ENCODE measurements at places on chromosomes 2 and 18.

GRCh38 chr18:63894106-63894772 is 6.7 kb downstream of the SERPINB2 start:
- DNase-seq = no peak

GRCh38 chr2:202758604-202759003 is 113.0 kb downstream of the ICA1L start:
- no peak for DNase-seq

DNA sequence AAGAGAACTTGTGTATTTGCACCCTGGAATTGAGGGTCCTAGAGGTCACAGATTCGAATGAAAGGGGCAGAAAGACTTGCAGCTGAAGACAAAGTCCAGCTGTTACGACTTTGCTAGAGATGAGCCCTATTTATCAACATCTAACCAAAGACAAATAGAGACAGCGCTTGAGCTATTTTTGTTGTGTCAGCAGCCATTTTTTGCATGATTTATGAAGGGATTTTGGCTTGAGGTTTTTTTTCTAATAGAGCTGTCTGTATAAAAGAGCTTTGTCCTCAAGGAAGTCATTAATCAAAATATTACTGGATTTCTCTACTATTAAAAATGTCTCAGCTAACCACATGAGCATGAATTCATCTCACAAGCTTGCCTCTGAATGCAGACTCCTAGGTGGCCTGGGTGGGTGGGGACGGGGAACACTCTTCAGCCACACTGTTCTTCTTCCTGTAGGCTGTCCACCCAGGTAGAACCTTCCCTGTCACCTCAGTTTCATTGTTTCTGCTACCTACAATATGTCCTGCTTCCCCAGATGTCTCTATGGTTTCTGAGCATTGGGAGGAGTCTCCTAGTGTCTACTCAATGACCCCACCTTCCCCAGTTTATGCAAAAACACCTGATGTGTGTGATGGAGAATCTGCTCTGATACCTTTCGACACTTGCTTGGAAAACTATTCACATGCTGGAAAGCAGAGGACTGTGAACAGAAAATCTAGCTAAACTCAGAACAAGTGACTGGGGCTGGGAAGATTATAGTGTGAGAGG is 7.2 kb upstream of the CD226 start:
- DNase-seq = no peak

GRCh38 chr2:83594241-83595120 is 864.6 kb downstream of the SUCLG1 start:
- DNase-seq = no peak

DNA sequence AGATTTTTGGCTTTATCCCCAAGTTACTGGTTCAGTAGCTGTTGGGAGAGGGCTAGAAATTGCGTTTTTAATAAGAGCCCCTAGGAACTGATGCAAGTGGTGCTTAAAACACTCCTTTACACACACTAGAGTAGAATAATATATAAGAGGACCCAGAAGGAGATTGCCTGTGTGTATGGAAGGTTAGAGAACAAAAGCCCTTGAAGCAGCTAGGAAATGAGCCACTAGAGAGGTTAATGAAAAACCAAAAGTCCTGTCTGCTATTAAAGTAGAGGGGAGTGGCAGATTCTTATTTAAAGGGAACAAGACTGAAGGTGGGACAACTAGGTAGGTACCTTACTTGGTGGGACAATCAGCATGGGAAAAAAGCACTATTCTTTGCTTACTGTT is 14.4 kb upstream of the SLC39A10 start:
- no peak for DNase-seq

DNA sequence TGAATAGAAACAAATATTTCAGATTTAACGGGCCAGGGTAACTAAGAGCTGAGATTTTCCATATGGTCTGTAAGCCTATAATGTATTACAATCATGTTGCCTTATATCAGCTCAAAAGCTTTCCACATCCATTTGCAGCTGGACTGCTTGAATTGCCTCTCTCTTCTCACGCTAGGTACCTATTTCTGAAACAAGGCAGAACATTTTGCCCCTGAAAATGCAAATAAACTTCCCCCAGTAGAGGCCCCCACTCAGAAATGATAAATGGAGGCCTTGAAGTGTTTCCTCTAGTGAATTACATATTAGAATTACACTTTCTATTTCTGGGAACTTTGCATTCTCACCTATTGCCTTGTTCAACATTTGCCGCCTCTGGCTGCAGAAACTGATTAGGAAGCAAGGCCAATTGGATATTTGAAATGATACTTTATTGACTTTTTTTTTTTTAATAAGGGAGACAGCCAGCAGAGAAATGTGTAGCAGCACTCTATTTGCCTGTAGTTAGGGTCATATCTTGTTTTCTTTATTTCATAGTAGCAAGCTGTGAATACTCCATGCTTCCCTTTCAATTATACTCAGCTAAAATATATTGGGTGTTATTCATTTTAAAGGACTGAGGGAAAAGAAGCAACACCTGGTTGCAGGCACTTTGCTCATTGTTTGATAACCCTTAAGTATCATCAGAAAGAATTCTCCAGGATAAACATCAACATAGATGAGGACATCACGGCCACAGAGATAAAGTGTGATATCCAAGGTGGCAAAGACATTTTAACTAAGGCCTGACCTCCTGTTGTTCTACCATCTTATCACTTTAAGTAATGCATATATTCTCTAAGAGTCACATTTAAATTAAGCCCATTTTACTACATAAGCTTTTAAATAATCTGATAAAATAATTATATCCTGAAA is 505.5 kb downstream of the LRRTM4 start:
- no peak for DNase-seq

DNA sequence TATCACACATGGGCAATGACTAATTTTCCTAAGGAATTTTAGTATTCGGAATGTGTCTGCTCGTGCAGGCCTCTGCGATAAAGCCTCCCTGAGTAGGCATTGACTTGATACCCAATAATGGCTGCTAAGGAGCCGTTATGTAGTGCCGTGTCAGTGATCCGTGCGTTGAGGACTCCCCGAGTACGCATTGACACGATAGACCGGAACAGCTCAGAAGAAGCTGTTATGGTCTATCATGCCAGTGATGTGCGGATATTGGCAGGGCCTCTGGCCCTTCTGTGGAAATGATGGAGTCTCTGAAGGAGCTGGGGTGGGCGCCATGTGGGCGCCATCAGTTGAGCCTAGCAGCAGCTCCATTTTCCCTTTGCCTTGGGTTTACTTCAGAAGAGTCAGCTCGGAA is 29.1 kb downstream of the ZEB2 start:
- DNase-seq = no peak

DNA sequence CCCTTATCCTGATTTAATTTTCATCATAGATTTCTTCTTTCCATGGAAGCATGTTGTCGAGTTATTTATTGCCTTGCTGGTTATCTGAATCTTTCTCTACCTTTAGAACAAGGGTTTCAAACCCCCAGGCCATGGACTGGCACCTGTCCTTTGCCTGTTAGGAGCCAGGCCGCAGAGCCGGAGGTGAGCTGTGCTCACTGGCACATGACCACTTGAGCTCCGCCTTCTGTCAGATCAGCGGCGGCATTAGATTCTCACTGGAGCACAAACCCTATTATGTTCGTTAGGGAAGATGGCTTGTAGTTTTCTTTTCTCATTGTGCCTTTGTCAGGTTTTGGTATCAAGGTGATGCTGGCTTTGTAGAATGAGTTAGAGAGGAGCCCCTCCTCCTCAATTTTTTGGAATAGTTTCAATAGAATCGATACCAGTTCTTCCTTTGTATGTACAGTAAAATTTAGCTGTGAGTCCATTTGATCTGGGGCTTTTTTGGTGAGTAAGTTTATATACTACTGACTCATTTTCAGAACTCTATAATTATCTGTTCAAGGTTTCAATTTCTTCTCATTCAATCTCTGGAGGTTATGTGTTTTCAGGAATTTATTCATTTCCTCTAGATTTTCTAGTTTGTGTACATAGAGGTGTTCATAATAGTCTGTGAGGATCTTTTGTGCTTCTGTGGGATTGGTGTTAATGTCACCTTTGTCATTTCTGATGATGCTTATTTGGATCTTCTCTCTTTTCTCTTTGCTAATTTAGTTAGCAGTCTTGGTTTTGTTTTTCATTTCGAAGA is 668.0 kb upstream of the FAM98A start:
- DNase-seq = no peak

GRCh38 chr18:59629894-59630293 is 67.3 kb downstream of the CCBE1 start:
- no peak for DNase-seq

DNA sequence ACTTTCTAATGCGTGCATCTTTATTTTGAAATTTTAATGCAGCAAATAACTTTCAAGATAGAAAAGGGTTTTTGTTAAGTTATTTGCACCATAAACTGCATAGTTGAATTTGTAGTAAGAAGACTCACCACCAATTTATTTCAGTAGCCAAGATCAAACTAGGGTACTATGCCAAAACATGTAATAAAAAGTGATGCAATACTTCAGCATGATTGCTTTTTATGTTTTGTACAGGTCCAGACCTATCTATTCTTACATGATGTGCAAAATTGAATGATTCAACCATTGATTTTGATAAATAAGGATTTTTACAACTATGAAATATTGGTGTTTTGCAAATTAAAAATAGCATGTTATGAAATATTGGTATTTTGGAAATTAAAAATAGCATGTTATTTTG is 26.7 kb downstream of the AGPS start:
- DNase-seq = no peak

DNA sequence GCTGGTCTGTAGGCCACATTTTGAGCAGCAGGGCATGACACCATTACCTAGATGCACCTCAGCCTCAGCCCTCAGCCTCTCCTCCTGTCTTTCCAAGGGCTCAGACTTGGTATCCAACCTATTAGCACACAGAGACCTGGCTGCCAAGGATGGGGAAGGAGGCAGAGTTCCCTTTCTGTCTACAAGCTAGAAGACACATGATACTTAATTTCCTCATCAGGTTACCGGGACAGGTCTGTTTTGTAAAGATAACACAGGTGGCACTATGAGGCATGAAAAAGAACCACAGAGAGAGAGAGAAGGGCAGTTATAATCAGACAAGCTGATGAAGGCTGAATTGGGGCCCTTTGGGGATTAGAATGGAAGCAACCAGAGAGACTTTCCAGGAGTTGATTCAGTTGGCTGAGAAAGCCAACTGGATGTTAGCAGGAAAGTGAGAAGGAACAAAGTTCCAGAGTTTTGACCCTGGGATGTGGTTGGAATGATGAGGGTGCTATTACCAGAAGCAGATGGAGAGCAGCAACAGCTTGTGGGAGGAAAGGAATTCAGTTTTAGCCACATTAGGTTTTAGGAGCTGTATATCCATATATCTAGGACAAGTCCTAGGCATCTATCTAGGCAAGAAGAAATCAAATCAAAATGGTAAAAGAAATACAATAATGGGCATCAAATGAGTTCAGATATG is 46.0 kb upstream of the RMND5A start:
- no peak for DNase-seq

GRCh38 chr2:25378731-25379490 is 37.2 kb upstream of the DNMT3A start:
- DNase-seq = no peak

GRCh38 chr2:239927424-239927981 is 97.6 kb downstream of the NDUFA10 start:
- peak; percentile 44 for DNase-seq

GRCh38 chr2:101533561-101534148 is 58.7 kb upstream of the RFX8 start:
- no peak for DNase-seq

DNA sequence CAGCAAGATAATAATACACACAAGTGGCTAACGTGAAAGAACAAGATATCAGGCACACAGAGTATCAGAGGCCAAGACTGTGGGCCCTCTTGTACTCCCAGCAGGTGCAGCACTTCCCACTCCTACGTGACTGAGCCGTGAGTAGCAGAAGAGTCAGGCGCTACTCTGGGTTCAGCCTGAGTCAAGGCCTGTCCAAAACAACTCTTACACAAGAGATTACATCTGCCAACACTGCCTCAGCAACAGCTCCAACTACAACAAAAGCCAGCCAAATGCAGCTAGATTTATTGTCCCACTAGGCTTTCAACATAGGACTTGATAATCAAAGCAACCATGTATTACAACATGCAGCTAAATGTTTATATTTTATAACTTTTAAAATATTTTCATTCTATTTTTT is 56.2 kb downstream of the ITSN2 start:
- DNase-seq = no peak

- no peak for DNase-seq
Measured at GRCh38 chr2:127506510-127506909, 19.8 kb downstream of the IWS1 start.

DNA sequence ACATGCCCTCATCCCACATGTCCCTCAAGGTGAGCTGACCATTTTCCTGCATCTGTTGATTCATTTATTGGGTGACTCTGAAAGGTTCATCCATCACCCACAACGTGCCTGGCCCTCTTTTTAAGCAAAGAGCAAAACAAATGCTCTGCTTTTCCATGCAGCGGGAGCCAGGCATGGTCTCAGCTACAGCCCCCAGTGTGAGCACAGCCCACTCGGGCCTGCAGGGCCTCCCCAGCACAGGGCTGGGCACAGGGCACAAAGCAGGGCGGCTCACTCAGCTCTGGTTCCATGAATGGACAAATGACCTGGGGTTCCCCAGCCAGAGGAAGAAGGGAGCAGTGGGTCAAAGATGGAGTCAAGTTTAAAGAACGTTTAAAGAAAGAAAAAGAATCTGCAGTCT is 24.1 kb upstream of the OTOS start:
- DNase-seq = no peak

GRCh38 chr2:101892377-101892776 is 99.4 kb upstream of the IL1R2 start:
- DNase-seq = no peak

DNA sequence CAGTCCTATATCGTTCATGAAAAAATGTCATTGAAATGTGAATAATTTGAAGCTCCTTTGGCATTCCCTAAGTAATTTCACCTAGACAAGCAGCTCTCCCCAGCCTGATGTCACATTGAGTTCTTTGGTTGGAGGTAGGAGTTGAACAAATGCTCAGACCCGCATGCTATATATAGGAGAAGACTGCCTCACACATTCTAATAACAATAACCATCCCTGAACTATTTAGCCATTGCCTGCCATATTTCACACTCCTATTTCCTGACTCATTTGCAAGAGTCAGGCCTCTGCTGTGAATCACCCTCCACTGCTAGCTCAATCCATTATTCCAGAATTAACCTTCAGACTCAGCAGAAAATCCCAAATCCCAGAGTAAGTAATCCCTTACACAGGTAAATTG is 256.6 kb upstream of the ACVR2A start:
- no peak for DNase-seq

DNA sequence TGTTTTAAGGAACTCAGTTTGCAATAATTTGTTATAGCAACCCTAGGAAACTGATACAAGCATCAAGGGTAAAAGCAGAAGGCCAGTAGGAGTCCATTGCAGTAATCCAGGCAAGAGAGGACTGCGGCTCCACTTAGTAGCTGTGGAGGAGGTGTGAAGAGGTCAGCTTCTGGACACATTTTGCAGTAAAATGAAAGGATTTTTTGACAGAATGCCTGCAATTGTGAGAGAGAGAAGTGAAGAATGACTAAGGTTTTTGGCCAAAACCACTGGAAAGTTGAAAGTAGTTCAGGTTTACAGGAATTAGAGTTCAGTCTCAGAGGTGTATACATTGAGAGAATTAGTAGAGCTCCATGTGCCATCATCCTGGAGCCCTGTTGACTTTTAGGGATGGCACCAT is 129.5 kb downstream of the RHBDD1 start:
- DNase-seq = no peak

- no peak for DNase-seq
Measured at GRCh38 chr2:238726670-238727584, 121.0 kb upstream of the TWIST2 start.

Measured in stimulated activated CD4-positive, alpha-beta T cell treated with anti-CD3 and anti-CD28 coated beads, Interleukin-2, amount 100 ng/mL, for 48 hours (primary cell).